GM23338 (cell line): ENCODE measurements at places on chromosomes 16 and 17. TPM values are rescaled to one million over a fixed set of nuclear protein-coding genes. Genes with fewer than 3 reads are reported as not detected.

DNA sequence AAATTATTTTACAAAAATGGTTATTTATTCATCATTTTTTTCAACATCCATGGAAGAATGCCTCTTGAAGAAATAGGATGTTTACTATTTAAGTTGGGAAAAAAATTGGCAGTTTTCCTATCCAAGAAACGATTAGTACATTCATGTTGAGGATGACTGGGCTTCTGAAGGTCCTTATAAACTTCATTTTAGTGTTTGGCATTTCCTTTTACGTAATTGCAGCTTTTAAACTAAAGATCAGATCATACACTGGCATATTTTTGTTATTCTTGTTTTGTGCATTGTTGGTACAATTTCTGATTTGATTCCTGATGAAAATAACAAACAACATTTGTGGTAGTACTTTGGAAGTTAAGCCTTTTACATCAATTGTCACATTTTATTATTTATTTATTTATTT is 11.5 kb downstream of the KCNJ16 start:
- no peak for DNase-seq

- no peak for DNase-seq
These were observed 222.5 kb downstream of the C16orf78 start for GRCh38 chr16:49596068-49596467.

The MT1H gene
- 52.3 and 54.5 TPM in 2 replicates for total RNA-seq

- no peak for DNase-seq
These were observed 19.6 kb downstream of the ZFPM1 start for GRCh38 chr16:88472637-88473205.

- no peak for DNase-seq
These were observed 20.9 kb upstream of the PPM1D start for GRCh38 chr17:60579090-60579489.
